HCT116 (cell line): ENCODE measurements at places on chromosomes 13 and 19. TPM values are rescaled to one million over a fixed set of nuclear protein-coding genes. Genes with fewer than 3 reads are reported as not detected.

The NKPD1 gene
- 0.64 TPM for total RNA-seq

The ZNF729 gene
- not detected for total RNA-seq

DNA sequence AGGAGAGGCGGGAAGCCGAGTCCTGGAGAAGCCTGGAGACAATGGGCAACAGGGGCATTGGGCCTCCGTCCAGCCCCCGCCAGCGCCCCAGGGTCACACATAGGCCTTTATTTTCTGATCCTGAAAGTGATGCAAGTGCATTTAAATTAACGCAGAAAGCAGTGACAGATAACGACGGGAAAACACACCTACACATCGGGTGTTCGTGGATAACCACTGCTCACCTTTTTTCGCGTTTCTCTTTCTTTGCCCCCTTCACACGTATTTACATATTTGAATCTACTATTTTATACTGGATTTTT is 30.4 kb upstream of the GRTP1 start:
- DNase-seq, result no peak
- peak overlapping the region; percentile 20 for H3K4me3 ChIP-seq
- H3K27ac ChIP-seq, result no peak overlapping the region; the same call in 1 of the 2 replicates
- no peaks in the 10 kb centered on the region for H3K36me3 ChIP-seq
- H3K27me3 ChIP-seq, result no peaks in the 10 kb centered on the region

DNA sequence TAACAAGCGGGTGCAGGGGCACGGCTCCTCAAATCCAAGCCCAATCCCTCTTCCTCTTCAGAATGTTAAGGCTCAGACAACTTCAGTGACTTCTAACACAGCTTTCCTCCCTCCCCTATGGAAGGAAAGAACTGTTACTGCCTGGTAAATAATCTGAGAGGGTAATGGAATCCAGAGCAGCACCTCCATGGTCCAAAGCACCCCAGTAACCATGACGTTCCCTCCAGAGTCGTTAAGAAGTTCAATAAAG is 969 bp downstream of the AKT2 start:
- peak overlapping the region; percentile 97 for H3K4me3 ChIP-seq
- H3K36me3 ChIP-seq, result no peaks in the 10 kb centered on the region
- peaks cover 18% of the 10 kb centered on the region for H3K4me1 ChIP-seq
- H3K27me3 ChIP-seq, result no peaks in the 10 kb centered on the region

DNA sequence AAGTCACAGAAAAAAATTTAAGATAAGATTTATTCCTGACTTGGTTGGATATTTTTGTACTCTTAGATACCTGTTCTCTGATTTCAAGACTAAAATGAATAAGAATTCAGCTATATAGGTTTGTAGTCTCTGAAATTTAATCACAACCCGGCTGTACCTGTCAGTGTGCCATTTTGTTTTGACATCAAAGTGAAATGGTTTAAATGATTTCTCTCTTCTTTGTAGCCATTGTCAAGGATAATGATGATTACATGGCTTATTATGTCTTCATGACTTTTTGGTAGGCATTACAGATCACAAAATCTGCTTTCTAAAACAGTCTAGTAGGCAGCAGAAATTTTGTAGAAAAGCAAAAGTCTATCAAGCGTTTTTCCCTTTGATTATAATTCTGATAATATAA is 72.5 kb downstream of the PCDH17 start:
- H3K27ac ChIP-seq, result no peak overlapping the region
- no peaks in the 10 kb centered on the region for H3K36me3 ChIP-seq
- no peaks in the 10 kb centered on the region for H3K27me3 ChIP-seq
- DNase-seq, result no peak
- H3K4me1 ChIP-seq, result no peaks in the 10 kb centered on the region
- no peak overlapping the region for H3K4me3 ChIP-seq

GRCh38 chr19:13859361-13859880 is 17.5 kb upstream of the NANOS3 start:
- no peak overlapping the region for H3K4me3 ChIP-seq
- peak overlapping the region; percentile 88 for H3K27ac ChIP-seq
- H3K4me1 ChIP-seq, result peaks cover 55% of the 10 kb centered on the region
- DNase-seq, result no peak
- H3K27me3 ChIP-seq, result no peaks in the 10 kb centered on the region

DNA sequence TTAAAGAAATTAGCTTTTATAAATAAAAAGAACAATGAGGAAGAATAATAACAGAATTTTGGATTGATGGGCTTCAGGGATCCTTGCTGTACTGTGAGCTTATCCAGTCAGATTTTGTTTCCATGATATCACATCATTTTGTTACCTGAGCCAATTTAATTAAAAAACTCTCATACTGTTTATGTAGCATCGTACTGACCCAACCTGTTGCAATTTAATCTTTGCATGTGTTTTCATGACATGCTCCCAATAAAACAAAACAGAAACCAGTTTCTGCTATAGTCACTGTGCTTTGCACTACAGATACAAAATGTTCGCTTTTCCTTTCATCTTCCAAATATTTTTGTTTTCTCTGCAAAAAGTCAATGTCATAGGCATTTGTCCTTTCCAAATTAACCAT is 109.7 kb upstream of the RNF113B start:
- H3K27ac ChIP-seq, result no peak overlapping the region
- no peak for DNase-seq
- no peak overlapping the region for H3K4me3 ChIP-seq

DNA sequence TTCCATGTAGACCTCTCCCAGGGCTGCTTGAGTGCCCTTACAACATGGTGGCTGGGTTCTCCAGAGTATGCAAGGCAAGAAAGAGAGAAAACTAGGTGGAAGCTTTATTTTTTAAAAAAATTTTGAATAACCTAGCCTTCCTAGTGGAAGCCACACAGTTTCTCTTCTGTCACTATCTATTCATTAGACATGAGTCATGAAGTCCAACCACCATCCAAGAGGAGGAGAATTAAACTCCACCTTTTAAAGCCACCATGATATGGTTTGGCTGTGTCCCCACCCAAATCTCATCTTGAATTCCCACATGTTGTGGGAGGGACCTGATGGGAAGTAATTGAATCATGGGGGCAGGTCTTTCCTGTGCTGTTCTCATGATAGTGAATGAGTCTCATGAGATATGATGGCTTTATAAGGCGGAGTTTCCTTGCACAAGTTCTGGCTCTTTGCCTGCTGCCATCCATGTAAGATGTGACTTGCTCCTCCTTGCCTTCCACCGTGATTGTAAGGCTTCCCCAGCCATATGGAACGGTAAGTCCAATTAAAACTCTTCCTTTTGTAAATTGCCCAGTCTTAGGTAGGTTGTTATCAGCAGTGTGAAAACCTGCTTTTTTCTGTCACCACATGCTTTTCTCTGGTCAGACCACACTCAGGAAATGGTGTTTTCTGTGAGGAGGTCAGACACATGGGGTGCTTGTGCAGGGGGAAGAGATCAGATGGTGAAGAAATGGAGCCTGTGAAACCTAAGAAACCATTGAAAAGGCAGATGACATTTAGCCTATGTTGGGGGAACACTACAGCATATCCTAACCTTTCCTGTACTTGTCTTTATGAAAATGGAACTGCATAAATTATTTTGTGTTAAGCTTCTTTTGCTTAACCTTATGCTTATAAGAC is 57.7 kb downstream of the ANKRD10 start:
- H3K4me3 ChIP-seq, result no peak overlapping the region
- no peak overlapping the region for H3K27ac ChIP-seq
- H3K4me1 ChIP-seq, result no peaks in the 10 kb centered on the region
- H3K36me3 ChIP-seq, result no peaks in the 10 kb centered on the region
- no peak for DNase-seq

DNA sequence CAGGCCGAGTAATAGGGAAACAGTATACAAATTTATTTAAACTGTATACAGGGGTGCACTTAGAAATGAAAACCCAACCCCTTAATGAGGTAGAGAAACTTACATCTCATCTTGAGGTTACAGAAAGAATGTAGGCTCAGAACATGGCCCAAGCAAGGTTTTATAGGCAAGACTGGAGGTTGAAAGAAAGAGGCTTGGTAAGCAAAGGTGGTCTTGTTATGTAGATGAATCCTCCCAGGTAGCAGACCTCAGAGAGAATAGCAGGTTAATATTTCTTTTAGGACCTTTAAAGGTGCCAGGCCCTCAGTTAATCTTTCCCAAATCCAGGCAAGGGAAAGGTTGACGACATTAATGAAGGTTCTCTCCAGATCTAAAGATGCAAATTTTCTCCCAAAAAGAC is 1466.8 kb upstream of the PRR20A start:
- no peaks in the 10 kb centered on the region for H3K27me3 ChIP-seq
- no peak overlapping the region for H3K27ac ChIP-seq
- no peak for DNase-seq
- H3K4me3 ChIP-seq, result no peak overlapping the region
- no peaks in the 10 kb centered on the region for H3K4me1 ChIP-seq

GRCh38 chr19:45443462-45444317 is 20.0 kb upstream of the ERCC1 start:
- peak overlapping the region; percentile 42 for H3K4me3 ChIP-seq
- H3K36me3 ChIP-seq, result no peaks in the 10 kb centered on the region
- H3K27me3 ChIP-seq, result no peaks in the 10 kb centered on the region
